ENCODE measurements at places on chromosomes 7 and 10.

GRCh38 chr10:70131560-70131937 is 1.1 kb downstream of the AIFM2 start:
- no peak for DNase-seq

DNA sequence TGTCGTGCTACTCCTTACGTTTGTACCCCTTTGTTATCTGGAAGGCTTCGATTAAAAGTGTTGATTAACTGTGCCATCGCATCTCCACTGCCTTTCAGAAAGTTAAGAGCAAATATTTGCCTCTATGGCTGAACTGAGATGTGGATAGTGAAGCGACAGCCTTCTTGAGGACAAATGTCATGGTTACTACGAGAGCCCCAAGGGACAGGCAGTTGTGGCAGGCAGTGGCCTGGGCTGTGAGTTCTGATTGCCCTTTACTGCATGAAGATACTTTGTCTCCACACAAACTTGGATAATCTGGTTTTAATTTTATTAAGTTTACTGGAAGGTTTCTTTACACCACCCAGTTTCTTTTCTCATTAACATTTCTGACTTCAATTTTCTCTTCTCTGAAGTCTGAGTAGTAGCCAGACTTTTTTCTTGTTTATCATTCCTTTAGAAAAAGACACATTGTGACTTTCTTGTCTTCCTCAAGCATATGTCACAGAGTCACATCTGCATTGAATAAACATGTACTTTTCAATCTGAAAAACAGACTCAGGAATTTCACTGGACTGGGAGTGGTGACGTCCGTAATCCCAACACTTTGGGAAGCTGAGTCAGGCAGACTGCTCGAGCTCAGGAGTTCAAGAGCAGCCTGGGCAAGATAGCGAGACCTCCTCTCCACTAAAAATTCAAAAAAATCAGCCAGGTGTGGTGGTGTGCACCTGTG is 1.5 kb downstream of the TAS2R41 start:
- no peak for DNase-seq

DNA sequence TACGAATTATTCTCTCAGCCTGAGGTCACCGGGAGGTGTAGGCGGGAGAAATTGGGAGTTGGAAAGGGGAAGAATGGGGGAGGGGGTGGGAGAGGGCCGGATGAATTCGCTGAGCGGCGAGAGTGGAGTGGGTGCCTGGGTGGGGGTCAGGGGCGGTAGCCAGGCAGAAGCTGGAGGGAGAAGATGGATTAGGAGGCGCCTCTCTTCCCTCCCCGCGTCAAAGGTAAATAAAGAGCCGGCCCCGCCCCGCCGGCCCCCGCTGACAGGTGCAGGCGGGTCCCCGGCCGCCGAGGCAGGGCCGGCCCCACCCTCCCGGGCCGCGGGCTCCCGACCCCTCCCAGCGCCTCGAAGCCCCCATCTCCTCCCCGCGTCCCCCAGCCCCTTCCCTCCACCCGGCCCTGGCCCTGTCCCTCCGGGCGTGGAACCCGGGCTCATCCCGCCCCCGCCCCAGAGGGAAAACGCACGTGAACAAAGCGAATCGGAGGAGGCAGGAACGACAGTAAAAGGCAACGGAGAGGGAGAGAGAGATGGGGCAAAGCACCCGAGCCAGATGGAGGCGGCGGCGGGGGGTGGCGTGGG is 872 bp downstream of the FAM131B start:
- DNase-seq = no peak

- DNase-seq = no peak
These were observed 173.0 kb downstream of the HERPUD2 start for GRCh38 chr7:35521941-35522340.

GRCh38 chr10:97570146-97570788 is 2.3 kb upstream of the ANKRD2 start:
- no peak for DNase-seq

DNA sequence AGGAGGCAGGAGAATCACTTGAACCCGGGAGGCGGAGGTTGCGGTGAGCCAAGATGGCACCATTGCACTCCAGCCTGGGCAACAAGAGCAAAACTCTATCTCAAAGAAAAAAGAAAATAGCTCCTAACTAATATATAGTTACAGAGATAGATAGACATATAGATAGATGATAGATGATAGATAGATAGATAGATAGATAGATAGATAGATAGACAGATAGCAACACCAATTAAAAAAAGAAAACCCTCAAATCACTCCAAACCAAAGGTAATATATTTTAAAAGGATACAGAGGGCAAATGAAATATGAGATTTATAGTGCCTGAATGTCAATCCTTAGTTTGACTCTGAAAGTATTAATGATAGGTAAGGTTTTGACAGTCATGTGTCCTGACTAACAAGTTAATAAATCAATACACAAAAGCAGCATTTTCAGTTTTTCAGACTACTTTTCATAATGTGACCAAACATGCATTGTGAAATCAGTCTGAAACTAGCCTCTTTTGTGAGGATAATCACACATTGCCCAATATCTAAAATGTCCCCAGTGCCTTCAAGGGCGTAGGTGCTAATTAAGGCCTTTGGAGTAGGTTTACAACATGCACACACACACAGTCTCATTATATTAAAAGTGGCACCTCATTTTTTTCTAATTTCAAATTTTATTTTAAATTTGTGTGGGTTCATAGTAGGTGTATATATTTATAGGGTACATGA is 61.2 kb downstream of the BPGM start:
- DNase-seq = no peak

DNA sequence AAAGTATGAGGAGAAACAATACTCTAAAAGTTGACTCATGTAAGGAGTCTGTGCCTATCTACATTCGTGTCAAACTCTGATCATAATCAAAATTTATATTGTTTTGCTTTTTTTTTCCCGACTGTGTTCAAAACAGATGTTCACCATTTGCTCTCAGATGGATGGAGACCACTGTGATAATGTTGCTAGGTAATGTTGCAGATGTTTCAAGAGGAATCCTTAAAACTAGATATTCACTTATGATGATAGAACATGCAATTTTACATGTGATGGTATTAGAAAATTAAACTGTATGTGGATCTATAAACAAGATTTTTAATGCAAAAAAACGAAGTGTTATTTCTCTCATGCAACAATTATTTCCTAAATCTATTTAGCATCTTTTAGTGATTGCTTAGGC is 1080.1 kb downstream of the REEP3 start:
- no peak for DNase-seq

DNA sequence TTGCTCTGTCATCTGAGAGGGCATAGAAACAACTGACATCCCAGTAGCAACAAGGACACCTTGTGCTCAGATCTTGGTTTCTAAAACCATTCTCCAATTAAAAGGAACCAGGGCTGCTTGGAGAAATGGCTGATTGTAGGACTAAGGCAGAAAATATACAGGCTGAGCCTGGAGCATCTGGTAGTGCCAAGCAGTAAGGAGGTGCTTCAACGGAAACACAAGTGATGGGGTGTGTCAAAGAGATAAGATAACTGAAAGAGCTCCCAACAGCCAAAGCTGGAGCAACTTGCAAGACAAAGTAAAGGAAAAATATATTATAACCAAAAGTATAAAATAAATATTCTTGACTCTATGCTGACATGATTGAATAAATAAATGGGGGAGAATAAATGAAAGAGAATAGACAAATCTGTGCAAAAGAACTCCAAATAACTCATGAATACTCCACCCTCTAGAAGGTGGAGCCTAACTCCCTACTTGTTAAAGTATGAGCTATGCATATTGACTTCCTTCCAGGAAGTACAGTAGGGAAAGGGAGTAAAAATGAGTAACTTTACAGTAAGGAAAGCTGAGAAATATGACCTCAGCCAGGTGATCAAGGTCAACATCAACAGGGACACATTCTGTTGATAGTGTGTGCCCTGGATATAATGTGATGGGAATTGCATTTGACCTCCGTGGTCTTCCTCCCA is 162.4 kb downstream of the NOC3L start:
- DNase-seq = no peak

- no peak for DNase-seq
These were observed 12.0 kb downstream of the GIMAP8 start for GRCh38 chr7:150462413-150462812.

- DNase-seq = peak; percentile 23
These were observed 201.6 kb upstream of the FZD8 start for GRCh38 chr10:35843524-35844181.

GRCh38 chr7:150791304-150791703 is 8.9 kb downstream of the TMEM176B start:
- no peak for DNase-seq

DNA sequence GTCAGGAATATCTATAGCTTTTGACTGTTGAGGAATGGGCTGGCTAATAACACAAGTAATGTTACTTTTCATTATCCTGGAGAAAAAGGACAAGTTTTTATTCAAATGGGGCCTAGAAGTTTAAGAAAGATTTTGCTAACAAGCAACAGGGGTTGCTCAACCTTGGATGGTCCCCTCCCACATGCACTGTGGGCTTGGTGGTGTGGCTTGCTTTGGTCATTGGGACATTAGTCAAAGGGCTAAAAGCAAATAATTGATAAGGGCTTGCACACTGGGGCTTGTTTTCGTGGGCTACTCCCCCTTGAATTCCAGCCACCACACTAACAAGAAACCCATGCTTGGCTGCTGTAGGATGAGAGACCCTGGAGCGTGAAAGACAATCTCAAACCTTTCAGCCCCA is 127.6 kb downstream of the JCAD start:
- DNase-seq = no peak

DNA sequence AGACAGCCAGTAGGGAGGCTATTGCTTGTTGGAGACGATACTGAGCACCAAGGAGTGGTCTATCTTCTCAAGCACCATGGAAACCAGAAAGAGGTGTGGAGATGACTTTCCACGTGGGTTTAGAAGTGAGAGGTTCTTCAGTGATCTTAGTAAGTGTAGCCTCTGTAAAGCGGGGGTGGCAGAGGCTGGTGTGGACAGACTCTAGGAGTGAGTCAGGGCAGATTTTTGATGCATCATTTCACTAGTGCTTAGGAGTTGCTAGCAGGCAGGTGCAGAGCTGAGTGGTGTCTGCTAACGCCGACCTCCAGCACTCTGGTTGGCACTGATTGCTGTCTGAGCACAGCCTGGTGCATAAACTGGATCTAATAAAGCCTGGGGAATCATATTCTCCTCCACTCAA is 78.4 kb upstream of the ADO start:
- no peak for DNase-seq

- no peak for DNase-seq
These were observed 7.8 kb downstream of the SUN1 start for GRCh38 chr7:840001-840600.

DNA sequence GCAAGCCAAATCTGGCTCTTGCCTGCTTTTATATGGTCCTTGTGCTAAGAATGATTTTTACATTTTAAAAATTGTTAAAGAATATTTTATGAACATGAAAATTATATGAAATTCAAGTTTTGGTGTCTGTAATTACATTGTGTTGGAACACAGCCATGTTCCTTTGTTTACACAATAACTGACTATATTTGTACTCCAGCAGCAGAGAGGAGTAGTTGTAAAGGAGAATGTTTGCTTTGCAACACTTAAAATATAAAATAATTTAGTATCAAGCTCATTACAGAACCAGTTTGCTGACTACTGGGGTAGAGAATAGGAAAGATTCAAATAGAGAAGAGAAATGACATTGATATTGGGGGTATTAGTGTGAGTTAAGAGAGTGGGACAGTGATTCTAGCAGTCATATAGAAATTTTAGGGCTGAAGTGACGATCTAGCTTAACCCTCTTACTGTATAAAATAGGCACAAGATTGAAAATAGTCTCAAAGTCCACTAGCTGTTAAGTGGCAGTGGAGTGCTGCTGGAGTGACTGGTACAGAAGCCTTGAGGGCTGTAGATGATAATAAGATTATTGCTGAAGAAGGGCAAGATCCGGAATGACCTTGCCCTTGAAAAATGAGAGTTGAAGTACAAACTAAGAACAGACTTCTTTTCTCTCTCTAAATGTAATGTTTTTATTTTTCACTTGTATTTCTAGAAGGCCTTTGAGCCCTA is 28.2 kb downstream of the SGPL1 start:
- no peak for DNase-seq

DNA sequence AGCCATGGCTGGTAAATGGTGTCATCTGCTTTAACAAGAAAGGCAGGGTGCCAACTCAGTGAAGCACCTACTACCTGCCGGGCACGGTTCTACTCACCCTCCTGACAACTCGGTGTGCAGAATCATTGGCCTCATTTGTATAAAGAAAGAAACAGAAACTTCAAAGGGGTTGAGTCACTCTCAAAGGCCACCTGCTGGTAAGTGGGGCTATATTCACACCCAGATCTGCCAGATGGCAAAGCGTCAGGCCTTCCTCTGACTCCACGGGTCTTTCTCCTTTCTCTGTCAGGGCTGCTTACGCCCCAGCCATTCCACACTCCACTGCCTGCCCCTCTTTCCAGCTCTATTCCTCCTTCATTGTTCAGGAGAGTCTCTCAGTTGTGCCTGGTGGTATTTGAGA is 309.2 kb downstream of the GFRA1 start:
- peak; percentile 7 for DNase-seq

- peak; percentile 100 for DNase-seq
These were observed 253.2 kb upstream of the INHBA start for GRCh38 chr7:41955893-41956675.

DNA sequence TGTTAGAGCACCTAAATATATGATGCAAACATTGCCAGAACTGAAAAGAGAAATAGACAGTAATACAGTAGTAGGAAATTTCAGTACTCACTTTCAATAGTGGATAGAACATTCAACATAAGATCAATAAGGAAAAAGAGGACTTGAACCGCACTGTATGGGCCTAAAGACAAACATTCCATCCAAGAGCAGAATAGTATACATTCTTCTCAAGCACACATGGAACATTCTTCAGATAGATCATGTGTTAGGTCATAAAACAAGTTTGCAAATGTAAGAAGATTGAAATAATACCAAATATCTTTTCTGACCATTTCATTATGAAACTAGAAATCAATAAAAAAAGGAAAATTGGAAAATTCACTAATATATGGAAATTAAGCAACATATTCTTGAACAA is 185.4 kb upstream of the FOXP2 start:
- DNase-seq = peak; percentile 12

DNA sequence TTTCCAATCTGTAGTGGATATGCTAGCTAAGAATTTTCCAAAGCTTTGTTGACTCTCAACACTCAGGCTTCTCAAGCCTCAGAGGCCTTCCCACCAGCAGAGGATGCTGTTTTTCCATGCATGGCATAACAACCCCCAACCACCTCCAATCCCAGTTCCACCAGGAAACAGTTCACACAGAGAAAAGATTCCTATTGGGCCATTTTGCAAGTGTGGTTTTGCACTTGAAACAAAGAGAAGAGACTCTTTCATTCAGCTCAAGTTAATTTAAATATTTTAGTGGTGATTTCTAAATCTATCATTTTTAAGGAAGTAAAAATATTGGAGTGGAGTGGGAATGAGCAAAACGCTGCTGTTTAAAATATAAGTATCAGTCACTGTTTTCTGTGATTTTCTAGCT is 105.6 kb upstream of the COL1A2 start:
- DNase-seq = peak; percentile 94

DNA sequence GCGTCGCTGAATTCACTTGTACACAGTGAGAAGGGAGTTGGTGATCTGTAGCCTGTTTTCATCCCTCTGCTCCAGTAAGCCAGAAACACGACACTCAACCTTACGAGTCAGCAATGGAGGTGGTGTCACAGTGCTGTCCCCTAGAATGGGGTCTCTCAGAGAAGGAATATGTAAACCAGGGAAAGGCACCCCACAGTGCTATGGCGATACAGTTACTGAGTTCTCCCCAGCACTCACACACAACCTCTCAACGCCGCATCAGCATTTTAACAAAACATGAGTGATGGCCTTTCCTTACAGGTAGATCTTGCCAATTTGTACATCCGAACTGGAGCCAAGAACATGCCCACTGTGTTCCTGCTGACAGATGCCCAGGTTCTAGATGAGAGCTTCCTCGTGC is 196.3 kb downstream of the CDCA7L start:
- no peak for DNase-seq

- no peak for DNase-seq
These were observed 682.3 kb upstream of the IGFBP3 start for GRCh38 chr7:46603296-46603752.

GRCh38 chr7:129110258-129110981 is 34.1 kb upstream of the TSPAN33 start:
- DNase-seq = no peak

Data from fibroblast of the aortic adventitia (primary cell).